SIG-M5 (cell line): ENCODE measurements at places on chromosomes 11 and 22.

- no peak for DNase-seq
Observed at GRCh38 chr11:118046051-118046963, 30.6 kb upstream of the TMPRSS4 start.

DNA sequence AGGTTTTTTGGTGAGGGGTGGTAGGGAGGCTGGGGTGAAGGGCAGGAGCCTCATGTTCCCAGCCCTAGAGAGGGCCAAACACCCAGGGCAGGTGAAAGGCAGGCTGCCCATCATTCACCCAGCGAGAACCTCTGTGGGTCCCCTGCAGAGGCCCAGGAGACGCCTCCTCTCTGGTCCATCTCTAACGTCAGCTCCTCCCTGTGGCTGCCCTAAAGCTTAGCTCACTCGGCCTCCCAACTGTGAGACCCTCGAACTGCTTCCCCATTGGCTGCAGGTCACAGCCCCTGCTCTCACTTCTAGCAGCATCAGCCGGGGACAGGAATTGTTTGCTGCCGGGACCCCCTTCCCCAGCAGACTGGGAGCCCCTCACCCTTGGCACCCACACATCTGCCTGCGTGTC lies 615 bp upstream of the NFAM1 start:
- DNase-seq = no peak

DNA sequence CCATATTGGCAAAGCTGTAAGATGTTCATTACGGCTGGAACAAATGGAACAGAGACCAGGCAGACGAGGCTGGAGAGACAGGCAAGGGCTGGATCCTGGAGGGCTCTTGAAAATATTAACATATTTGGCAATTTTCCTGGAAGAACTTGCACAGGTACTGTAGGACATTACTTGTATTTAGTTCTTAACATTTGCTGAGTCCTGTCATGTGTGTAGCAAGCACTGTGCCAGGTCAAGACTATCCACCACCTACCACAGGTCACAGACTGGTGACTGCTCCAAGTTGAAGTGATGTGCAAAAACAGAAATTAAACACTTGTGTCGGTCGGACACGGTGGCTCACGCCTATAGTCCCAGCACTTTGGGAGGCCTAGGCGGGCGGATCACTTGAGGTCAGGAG lies 58.7 kb upstream of the TNRC6B start:
- DNase-seq = no peak

- DNase-seq = no peak
Observed at GRCh38 chr11:109677231-109677630, 255.2 kb downstream of the C11orf87 start.

DNA sequence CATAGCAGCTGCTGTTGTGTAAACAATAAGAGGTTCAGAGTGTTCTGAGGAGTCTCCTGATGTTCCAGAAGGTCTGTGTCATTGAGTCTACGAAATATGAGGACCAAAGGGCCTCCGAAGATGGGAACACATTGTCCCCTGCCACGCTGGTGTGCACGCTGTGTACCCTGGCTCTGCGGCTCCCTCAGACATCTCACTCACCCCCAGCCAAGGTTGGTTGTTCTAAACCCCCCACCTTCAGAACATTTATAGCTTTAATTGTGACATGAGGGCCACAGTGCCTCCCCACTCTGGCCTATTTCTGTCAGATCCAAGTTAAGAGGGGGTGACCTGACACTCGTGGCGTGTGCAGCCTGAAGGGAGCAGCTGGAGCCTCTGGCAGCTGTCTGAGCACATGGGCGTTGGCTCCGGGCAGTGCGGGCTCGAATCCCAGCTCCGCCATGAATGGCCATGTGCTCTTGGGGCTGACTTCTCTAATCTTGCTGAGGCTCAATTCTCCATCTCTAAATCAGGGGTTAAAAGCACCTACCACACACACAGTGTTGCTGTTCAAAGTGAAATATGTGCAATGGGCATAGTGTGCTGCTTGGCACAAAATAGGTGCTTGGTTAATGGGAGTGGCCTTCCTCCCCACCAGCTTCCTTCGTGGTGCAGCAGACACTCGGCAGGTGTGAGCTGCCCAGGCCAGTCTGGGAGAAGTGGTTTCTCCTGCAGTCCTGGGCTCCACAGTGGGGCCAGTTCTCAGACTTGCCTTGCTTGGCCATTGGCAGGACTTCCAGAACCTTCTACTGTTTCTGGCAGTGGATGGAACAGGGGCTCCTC lies 39.7 kb upstream of the MICAL2 start:
- no peak for DNase-seq

GRCh38 chr22:40051322-40051721 lies 56.6 kb downstream of the FAM83F start:
- no peak for DNase-seq

DNA sequence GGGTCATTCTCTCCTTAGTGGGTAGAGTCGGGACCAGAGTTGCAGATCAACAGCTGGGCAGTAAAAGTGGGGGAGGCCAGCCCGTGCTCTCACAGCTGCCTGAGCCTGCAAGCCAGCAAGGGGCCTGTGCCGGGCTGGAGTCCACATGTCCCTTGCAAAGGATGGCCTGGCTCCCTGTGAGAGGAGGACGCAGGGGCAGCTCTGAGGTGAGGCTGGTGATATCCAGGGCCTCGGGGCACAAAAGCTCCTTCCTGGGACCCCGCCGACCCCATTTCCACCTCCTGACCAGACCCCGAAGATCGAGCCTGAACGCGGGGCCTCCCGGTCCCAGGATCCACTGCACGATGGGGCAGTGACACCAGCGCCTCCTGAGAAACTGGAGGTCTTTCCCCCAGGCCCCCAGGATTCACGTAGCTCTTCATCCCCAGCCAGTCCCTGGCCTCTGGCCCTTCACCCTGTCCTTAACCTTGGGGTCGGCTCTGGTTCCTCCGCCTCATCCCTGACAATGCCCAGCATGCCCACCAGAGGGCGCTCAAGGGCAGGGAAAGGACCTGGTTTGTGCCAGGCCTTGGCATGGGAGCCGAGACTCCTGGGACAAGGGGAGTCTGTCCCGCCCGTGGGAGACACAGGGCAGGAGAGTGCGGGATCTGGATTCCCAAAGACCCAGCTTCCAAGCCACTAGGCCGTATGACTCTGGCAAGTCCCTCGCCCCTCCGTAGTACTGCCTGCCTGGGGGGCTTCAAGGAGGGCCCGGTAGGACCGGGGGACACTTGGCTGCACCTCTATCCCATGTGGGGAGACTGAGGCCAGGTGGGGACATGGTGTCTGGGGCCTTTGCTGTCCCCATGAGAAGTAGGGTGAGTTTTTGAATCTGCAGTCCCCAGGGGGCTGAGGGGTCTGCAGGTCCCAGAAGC lies 17.8 kb upstream of the WNT7B start:
- DNase-seq = no peak

DNA sequence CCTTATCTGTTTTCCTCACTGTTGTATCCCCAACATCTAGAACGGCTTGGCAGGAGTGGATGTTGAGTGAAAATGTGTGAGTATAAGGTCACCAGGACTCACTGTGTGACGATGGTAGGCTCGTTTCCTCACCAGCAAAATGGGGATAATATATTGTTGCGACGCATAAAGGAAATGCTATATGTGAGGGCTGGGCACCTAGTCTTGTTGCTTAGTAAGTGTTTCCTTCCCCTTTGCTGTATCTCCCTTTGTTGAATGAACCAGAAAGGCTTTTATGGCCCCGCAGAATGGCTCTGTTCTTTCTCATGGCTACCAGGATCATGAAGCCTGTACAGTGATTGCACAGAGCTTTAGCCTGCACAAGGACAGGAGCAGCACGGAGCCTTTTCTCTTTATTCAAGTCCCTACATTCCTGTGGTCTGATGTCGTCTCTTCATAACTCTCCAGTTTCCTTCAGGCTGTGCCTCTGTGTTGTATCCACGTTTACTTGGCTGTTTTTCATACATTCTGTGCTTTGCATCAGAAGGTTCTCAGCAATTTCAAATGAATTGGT lies 5.4 kb downstream of the TNRC6B start:
- DNase-seq = no peak

DNA sequence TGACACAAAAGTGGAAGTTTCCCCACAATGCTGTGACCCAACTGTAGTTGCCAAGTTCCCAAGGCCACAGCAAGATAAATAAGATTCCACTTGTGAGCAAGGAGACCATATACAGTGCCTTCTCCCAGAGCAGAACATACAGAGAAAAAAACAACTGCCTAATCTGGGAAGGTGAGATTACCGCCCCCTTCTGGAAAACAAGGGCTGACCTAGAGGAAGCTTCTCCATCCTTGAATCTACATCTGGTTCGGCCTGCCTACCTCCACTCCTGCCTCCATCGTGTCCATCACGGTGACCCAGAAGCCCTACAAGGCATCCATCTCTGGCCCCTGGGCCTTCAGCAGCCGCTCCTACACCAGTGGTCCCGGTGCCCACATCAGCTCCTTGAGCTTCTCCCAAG lies 6.1 kb upstream of the RNASEH2C start:
- DNase-seq = no peak

- DNase-seq = no peak
Observed at GRCh38 chr22:28231441-28231840, 312.4 kb upstream of the PITPNB start.

DNA sequence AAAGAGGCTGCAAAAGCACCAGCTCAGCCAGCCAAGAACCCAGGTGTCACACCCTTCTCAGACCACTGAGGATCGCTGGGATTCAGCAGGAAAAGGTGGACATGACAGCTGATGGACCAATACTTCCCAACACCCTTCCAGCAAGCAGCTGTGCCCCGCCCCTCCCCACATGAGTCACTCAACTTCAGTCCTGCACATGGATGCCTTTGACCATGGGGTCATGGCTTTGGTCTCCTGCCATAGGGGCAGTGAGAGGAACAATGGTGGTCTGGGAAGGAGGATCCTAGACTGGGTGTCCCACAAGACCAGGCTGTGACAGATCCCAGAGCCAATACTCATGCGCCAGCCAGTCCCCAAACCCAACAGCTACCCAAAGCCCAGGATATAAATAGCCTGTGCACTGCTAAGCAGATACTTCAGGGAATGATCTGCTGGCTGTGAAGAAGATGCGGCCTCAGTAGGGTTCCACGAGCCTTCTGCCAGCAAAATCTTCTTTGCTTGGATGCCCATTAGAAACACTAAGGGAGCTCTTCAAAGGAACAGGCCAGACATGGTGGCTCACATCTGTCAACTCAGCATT lies 5.5 kb upstream of the RGL4 start:
- no peak for DNase-seq

DNA sequence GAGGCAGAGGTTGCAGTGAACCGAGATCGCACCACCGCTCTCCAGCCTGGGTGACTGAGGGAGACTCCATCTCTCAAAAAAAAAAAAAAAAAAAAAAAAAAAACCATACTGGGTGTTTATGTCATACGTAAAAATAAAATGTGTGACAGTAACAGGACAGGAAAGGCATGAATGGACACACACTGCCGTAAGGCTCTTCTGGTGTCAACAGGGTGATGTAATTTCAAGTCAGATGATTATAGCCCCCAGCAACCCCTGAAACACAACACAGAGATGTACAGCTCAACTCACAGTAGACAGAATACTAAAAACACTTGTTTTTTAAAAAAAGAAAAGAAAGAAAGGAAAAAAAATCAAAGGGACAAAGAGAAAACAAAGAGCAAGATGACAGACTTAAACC lies 22.2 kb downstream of the SBF1 start:
- DNase-seq = no peak

GRCh38 chr22:17268501-17269223 lies 49.4 kb upstream of the ADA2 start:
- no peak for DNase-seq

- no peak for DNase-seq
Observed at GRCh38 chr11:57546869-57547475, 9.6 kb downstream of the SMTNL1 start.

GRCh38 chr11:120792306-120792705 lies 231.6 kb upstream of the TBCEL start:
- no peak for DNase-seq

GRCh38 chr11:91921974-91922373 lies 302.6 kb upstream of the FAT3 start:
- no peak for DNase-seq

- DNase-seq = no peak
Observed at GRCh38 chr11:10551290-10551592, 10.3 kb upstream of the RNF141 start.

- peak; percentile 65 for DNase-seq
Observed at GRCh38 chr11:31810779-31811647, at the start of gene PAX6. Gene PAX6, minus strand, starts transcription at chr11:31811322. Its CDS starts 4,911 bp downstream, at chr11:31806411.

DNA sequence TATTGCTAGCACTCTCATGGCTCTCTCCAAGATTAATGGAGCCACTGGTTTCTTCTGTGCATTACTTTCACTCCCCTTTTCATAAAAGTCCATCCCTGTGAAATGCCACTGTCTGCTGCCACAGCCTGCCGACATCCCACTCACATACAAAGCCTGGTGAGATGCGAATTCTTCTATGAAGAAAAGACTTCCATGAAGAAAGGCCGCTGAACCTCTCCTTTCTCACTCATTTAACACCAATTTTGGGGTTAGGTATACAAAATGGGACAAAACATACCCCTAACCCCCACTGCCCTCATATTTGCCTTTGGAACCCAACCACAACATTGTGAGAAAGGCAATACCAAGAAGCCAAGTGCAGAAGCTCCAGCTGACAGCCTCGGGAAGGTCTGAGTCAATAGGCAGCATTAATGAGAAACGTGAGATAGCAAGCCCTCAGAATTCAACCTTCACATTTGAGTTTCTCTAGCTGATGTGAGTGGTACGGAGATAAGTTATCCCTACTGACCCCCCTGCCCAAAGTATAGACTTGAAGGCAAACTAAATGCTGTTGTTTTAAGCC lies 156.4 kb downstream of the ATG16L2 start:
- DNase-seq = no peak

- DNase-seq = no peak
Observed at GRCh38 chr11:122085264-122085663, 30.8 kb downstream of the BLID start.

DNA sequence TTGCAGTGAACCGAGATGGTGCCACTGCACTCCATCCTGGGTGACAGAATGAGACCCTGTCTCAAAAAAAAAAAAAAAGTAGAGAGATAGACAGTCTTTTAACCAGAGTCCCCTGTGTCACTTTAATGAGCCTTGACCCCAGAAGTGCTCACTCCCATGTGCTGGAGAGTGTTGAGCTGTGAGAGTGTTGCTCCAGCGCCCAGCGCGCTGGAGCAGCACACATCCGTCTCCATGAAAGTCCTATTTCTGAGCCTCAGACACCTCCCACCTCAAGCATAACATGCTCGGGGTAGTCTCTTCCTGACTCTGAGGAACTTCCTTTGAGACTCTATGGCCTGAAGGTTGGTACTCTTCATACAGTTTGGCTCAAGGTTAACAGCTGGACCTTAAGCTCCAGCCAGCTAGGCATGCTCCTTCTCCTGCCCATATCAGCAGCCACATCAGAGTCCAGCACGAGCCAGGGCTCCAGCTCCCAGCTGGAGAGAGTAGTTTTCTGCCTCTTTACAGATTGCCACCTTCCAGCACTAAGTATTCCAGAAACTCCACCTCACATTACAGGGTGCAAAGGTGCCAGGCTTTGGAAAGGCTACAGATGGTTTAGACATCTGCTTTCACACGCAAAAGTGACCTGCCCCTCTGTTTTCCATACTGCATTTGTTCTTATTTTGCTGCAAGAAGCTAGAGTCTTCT lies 29.4 kb upstream of the UBASH3B start:
- no peak for DNase-seq

DNA sequence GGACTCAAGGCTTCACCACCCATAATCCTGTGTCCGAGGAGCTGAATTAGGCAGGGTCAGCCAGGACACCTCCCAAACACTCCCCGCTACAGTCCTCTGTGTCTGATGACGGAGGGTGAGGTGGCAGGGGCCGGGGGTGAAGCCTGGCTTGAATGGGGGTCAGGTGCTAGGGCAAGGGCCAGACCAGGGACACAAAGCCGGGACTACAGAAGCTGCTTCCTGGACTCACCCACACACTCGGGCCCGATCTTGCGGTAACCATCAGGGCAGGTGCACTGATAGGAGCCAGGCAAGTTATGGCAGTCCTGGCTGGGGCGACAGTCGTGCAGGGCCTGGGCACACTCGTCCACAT lies 2.3 kb downstream of the EFEMP2 start:
- no peak for DNase-seq
